ENCODE measurements at places on chromosomes 7 and 10.

- no peak for DNase-seq
Observed at GRCh38 chr7:105156731-105157130, 142.7 kb downstream of the KMT2E start.

DNA sequence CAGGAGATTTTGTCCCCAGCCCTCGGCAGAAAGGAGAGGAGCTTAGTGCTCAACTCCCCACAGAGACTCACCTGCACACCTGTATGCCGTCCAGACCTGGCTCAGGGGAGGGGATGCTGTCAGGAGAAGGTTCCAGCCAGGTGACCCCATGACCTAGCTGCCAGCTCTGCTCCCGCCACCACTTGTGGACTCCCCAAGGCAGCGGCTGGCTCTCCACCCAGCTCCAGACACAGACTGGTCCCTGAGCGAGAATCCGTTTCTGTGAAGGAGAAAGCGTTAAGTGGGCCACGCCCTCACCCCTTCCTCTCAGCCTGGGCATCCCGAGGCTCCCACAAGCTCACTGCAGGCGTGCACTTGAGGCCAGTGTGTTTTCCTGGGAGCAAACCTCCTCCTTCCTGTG is 76.4 kb downstream of the RGS10 start:
- no peak for DNase-seq

DNA sequence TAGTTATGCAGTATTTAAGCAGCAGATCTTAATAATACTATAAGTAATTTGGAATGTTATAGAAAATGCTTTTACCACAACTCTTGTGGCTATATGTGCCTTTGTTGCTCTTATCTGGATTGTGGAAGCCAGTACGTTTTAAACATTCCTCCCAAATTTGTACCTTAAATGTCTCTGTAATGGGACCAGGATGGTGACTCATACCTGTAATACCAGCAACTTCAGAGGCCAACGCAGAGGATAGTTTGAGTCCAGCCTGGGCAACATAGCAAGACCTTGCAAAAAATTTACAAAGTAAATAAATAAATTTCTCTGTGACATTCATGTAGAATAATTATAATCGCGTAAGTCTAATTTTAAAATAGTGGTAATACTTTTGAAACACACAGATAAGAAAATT is 283.1 kb downstream of the POM121L12 start:
- DNase-seq, result no peak

DNA sequence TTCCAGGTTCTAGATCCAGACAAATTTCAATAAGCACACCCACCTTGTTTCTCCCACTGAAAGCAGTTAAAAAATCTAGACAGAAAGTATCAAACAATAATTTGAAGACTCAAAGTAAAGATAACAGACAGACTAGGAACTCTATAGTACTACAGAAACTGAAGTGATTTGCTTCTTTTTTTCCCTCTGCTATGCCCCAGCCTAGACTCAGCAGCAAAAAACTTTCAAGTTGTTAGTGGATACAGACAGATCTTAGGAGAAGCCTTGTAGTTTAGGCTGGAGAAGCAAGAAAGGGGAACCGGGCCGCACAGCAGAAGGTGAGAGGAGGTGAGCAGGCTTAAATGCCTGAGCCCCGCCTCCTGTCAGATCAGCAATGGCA is 65.1 kb downstream of the IGF2BP3 start:
- no peak for DNase-seq

DNA sequence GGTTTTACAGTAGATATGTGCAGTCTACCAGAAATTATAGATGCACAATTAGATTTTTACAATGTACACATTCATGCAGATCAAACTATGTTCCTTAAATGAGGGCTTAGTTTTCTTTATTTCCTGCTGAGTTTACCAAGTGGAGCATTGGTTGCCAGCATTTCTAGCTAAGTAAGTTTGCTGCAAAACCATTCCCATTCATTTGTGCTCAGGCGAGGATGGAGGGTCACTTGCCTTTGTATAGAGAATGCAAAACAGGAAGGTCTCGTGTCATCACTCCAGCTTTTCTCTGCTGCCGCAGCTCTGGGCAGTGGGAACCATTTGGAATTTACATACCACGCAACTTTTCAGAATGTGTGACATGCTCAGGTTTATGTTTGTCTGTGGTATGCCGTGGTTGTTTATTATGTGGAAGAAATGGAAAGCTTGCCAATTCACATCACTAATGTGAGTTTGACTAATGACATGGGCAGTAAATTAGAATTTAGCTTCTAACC is 198.6 kb downstream of the TRIL start:
- DNase-seq, result no peak

- no peak for DNase-seq
Observed at GRCh38 chr10:64067009-64067606, 545.9 kb downstream of the REEP3 start.

GRCh38 chr7:151257990-151258389 is 9.5 kb upstream of the SMARCD3 start:
- DNase-seq, result no peak

DNA sequence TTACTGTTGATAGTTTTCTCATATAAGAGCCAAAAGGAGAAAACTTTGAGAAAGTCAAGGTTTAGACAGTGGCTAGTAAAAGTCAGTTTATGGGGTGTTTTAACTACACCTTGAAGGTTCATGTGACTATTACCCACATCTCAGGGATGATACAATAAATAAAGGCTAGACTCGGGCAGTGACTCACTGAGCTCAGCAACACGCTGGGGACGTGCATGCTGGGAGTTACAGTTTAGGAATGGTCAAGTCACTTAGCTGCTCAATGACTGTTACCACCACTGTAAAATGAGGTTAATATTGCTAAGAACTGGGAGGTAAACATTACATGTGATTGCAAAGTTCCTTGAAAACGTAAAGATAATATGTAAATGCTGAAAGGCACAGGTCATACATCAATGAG is 1254.4 kb upstream of the PHF14 start:
- no peak for DNase-seq

DNA sequence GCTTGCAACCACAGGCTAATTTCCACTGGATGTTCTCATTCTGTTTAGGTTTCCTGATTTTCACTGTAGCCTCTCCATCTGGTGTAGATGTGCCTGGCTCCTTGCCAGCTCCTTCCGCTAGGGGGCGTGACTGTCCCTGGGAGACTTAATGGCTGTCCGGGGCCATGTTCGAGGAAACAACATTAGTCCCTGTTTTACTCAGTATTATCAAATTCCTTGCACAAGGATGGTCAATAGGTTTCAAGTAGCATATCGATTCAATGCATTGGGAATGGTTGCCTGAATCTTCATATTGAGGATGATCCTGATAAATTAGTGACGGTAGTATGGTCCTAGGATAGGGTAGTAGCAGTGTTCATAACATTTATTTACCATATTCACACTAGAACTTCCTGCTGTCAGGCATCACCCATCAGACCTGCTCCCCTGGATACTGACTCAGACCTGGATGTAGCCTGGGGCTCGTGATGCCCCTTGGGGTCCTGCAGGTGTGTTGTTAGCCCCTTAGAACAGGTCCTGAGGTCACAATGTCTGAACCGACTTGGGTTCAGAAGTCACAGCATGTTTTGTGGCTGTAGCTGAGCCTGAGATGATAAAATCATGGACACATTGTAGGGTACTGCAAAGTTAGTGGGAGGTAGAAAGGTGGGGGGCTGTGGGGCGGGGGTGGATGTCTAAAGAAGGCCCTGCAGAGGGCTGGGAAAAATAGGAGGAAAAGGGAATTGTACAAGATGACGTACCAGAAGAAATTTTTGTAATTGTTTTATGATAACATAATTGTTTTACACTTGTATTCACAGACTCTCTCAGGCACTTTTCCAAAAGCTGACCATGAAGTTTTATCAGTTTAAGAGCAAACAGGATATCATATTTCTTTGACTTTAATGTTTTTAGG is 8.9 kb upstream of the EXOC6 start:
- peak; percentile 54 for DNase-seq

GRCh38 chr7:26292768-26293560 is 1.3 kb downstream of the SNX10 start:
- no peak for DNase-seq

- no peak for DNase-seq
Observed at GRCh38 chr7:21149809-21150208, 278.1 kb upstream of the SP4 start.

GRCh38 chr10:61701706-61702105 is 39.0 kb downstream of the CABCOCO1 start:
- DNase-seq, result no peak

- DNase-seq, result no peak
Observed at GRCh38 chr7:40647719-40648118, 512.9 kb downstream of the SUGCT start.

DNA sequence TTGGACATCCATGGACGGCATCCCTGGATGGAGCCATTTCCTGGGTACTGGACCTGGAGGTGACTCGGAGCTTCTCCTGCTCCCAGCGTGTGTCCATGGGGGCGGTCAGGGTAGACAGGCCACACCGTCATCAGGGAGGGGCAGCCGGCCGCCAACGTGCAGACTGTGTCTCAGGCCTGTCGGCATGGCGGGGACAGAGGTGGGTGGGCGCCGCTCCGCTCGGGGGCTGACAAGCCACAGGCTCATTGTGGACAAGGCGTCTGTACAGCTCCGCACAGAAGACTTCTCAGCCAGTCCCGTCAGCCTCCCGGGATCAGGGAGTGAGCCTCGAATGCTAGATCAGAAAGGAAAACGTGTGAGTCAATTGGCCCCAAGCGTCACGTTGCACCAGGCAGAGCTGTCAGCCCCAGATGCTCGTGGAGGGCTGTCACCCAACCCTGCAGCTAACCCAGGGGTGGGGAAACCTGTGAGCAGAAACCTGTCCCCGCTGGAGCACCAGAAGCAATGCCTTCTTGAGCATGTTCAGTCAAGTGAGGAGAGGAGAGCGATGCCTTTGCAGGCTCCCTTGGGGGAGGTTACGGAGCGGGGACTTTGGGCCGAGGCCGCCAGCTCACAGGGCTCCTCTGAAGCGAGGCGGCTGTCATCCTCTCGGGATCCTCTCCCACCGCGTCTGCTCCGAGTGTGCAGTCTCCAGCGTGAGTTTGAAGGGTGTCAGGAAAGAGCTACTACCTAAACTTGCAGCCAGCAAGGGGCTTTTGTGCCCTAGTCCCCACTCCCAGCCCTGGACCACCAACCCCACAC is 16.0 kb upstream of the DPYSL4 start:
- DNase-seq, result no peak

DNA sequence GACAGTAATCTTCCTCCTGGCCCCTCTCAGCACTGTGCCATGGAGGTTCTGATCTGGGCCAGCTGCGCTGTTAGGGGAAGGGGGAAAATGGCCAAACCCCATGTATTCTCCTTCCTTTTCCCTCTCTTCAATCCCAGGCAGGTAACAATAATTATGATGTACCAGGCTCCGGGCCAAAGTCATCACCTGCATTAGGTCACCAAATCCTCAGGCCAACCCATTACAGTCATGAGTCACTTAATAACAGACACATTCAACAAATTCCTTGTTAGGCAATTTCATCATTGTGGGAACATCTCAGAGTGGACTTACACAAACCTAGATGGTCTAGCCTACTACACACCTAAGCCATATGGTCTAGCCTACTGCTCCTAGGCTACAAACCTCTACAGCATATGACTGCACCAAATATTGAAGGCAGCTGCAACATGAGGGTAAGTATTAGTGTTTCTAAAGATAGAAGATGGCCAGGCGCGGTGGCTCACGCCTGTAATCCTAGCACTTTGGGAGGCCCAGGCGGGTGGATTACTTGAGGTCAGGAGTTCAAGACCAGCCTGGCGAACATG is 2.2 kb upstream of the HSPB1 start:
- no peak for DNase-seq

DNA sequence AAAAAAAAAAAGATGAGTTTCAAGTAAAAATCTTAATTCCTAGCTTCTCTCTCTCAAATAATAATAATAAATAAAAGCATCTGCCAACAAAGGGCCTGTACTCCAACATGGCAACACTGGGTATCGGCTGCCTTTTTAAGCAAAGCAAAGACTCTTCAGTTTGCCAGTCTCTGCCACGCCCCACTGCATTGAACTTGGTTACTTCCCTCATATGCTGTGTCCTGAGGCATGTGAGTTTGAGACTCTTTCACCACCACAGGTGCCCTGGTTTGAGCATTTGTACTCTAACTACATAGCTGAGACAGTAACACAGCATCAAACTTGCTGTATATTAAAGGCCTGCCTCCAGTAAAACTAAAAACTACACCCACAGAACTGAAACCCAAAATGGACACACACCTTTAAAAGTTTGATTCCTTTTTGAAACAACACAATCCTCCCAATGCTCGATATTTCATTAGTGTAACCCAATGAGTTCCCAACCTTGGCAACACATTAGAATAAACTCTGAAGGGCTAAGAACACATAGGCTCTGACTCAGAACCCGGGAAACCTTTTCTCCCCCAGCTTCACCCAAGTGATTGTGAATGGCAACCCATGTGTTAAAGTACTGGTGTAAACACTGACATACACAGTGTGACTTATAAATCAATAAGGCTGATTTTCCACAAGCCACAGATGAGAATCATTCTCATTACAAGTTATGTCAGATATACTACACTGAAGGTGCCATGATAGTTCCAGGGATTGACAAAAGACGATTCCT is 12.0 kb downstream of the JAZF1 start:
- no peak for DNase-seq

- DNase-seq, result no peak
Observed at GRCh38 chr10:131478377-131478989, 167.0 kb upstream of the TCERG1L start.
